Karpas-422 (cell line): ENCODE measurements at places on chromosomes 16 and 17.

GRCh38 chr16:9813665-9814064 lies 368.6 kb downstream of the GRIN2A start:
- DNase-seq: no peak

GRCh38 chr16:27323781-27324561 lies 10.2 kb downstream of the IL4R start:
- DNase-seq: no peak

DNA sequence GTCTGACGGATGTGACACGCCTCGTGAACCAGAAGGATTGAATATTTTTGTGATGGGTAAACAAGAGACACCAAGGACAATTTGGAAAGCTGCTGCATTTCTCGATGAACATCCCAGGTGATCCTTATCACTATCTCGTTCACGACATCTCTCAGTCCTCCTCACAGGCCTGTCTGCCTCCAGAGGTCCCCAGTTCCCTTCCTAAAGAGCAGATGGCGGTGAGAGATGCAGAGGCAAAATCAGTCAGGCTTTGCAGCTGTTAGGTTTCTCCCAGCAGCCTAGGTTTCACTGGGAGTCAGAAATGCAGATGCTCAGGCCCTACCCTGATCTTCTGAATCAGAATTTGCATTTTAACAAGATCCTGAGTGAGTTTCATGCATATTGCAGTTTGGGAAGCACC lies 23.6 kb downstream of the SCPEP1 start:
- no peak for DNase-seq

DNA sequence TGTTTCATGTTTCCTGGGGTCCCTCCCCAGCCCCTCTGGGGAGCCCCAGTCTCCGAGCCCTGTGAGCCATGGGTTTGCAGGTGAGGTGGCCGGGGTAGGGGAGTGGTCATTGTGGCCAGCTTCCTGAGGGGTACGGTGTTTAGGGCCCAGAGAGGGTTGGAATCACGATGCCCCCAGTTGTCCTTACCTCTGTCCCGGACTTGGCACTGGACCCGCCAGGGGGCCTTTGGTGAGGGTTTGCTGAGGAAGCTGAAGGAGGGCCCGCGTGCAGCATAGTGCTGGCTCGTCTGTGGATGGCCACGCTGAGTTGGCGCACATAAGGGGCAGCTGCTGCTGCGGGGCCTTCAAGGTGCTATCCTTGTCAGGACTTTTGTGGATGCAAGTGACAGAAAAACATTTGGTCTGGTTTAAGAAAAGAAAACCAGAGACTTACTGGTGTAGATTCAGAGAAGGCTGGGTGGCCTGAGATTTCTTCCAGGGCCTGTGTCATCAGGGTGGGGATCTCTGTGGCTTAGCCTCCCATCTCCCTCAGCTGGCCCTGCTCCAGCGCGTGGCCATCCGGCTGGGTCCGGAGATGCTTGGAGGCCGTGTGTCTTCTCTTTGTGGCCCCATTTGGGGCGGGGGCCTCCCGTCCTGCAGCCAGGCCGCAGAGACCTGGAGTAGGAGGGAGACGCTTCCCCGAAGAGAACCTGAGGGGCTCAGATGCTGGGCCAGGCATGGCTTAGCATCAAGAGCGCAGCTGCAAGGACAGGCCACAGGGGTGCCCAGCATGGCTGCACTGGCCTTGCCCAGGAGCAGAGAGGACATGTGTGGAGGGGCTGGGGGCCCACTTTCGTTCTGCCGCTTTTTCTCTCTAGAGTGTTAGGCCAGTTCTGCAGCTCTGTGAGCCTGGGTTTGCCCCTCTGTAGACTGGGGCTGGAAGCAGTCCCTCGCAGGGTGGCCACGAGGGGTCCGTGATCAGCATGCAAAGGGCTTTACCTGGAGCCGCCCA lies 33.7 kb upstream of the NUDT16L1 start:
- no peak for DNase-seq
